Dorsolateral prefrontal cortex (tissue), 122 donors: ENCODE measurements at places on chromosomes 7 and 10.
A peak's percentile ranks its signal among the peaks of the same experiment; 100 is the strongest.

DNA sequence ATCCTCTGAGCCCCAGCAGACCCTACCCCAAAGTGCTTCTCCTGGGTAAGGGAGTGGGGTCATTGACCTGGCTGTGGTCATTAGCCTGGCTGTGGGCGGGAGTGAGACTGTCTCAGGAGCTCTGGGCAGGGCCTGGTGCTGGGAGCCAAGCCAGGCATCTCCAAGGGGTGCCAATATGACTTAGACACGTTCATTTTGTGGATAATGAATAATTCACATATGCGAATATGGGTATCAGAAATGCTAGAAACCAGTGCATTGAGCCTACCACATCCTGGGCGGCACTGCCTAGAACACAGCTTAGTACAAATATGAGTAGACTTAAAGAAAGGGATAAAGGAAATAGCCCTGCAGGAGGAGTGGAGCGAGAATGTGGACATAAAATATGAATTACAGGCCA is 14.4 kb upstream of the SRRM3 start:
- no peak for DNase-seq

- DNase-seq = no peak
Measured at GRCh38 chr10:53122281-53122680, 349.7 kb upstream of the MBL2 start.

GRCh38 chr10:133422807-133423771 is 1.3 kb downstream of the SPRN start:
- no peak for DNase-seq

GRCh38 chr10:80513106-80513505 is 24.6 kb upstream of the SH2D4B start:
- peak; percentile 19 for DNase-seq

GRCh38 chr10:14684354-14684753 is 90.3 kb downstream of the FAM107B start:
- no peak for DNase-seq
